ENCODE measurements at places on chromosomes 12 and 14. TPM values are rescaled to one million over a fixed set of nuclear protein-coding genes. Genes with fewer than 3 reads are reported as not detected.

GRCh38 chr12:3216726-3217682 lies 139.8 kb downstream of the TSPAN9 start:
- DNase-seq = peak; percentile 44

GPR162 gene
- total RNA-seq = 81.1 TPM

- DNase-seq = no peak
Measured at GRCh38 chr12:10663869-10664268, 10.0 kb downstream of the STYK1 start.

GRCh38 chr12:26091822-26092221 lies 33.0 kb downstream of the BHLHE41 start:
- no peak for DNase-seq

GRCh38 chr12:17928708-17929366 lies 161.2 kb downstream of the RERGL start:
- DNase-seq = no peak

TROAP gene
- 2.9 TPM for total RNA-seq

ZNF26 gene
- 14.3 TPM for total RNA-seq

DNA sequence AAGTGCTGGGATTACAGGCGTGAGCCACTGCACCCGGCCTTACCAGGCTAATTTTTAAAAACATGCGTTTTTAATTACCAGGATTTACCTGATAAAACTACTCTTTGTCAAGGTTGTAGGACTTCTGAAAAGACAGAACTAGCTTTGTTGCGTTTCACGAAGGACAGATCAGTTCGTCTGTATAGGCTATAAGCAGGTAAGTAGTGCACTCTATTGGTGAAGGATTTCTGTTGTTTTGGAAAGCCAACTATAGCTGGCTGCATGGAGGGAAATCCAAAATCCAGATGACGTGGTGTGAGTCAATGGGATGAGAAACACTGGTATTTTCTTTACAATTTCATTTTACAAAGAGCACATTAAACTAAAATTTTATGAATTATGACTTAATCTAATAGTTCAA lies 14.6 kb downstream of the GNPNAT1 start:
- DNase-seq = no peak

DNA sequence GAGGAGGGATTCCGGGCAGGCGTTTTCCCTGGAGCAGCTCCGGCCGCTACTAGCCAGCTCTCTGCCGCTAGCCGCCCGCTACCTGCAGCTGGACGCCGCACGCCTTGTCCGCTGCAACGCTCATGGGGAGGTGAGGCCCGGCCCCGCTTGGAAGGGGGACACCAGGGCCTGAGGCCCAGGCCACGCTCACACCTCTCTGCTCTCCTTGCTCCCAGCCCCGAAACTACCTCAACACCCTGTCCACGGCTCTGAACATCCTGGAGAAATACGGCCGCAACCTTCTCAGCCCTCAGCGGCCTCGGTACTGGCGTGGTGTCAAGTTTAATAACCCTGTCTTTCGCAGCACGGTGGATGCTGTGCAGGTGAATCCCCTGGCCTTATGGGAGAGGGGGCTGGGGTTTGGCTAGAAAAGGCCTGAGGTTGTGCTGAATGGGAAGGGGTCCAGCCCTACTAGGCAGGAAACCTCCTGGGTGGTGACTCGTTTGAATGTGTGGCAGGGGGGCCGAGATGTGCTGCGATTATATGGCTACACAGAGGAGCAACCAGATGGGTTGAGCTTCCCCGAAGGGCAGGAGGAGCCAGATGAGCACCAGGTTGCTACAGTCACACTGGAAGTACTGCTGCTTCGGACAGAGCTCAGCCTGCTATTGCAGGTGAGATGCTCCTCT lies 597 bp downstream of the RNF31 start:
- DNase-seq = peak; percentile 38

IL23A gene
- total RNA-seq = not detected

OR4E1 gene
- total RNA-seq = not detected

GRCh38 chr12:30874455-30875321 lies 51.9 kb upstream of the TSPAN11 start:
- DNase-seq = no peak

GRCh38 chr14:69933623-69934275 lies 54.5 kb downstream of the SMOC1 start:
- no peak for DNase-seq

MYF6 gene
- total RNA-seq = 1.6 TPM

GRCh38 chr12:83349907-83350611 lies 663.4 kb downstream of the TMTC2 start:
- DNase-seq = no peak

INHBE gene
- total RNA-seq = not detected

DNA sequence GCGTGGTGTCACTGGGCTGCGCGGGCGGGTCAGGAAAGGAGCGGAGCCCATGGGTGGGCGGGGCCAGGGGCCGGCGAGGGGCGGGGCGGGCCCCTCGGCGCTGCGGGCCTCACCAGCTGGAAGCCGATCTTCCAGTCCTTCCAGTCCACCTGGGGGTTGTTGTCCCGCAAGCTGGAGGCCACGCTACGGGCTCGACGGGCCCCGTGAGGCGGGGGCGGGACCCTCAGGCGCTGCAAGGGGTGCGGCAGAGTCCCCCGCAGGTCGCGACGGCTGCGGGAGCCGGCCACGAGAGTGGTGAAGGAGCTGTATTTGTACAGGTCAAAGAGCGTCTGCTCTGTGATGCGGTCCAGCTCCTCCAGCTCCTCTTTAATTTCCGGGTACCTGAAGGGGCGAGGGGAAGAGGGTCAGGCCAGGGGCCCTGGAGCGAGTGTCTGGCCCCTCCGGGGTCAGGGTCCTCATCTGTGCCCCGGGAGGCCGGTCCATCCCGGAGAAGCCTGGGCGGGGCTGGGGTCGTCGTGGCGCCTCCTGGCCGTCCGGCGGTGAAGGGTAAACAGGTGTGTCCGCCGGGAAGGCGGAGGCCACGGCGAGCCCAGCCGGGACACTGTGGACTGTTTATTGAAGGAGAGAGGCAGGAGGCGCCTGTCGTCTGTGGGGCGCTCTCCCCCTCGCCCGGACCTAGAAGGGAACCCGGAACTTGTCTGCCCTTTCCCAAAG lies 11.9 kb downstream of the SCNN1A start:
- DNase-seq = peak; percentile 72

- no peak for DNase-seq
Measured at GRCh38 chr12:80939231-80939950, 1.7 kb upstream of the LIN7A start.

DNA sequence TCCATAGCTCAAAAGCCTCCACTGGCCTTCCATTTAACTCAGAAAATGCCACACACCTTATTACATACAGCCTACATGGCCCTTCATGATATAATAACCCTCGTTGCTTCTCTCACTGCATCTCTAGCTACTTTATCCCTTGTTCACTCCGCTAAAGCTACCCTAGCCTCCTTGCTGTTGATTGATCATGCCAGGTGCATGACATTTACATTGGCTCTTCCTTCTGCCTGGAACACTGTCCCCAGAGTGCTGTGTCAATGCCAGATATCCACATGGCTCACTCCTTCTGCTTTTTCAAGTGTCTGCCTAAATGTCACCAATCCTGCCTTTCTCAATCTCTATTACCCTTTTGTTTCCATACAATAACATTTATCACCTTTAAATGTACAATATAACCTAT lies 58.3 kb downstream of the CAND1 start:
- DNase-seq = no peak

DNA sequence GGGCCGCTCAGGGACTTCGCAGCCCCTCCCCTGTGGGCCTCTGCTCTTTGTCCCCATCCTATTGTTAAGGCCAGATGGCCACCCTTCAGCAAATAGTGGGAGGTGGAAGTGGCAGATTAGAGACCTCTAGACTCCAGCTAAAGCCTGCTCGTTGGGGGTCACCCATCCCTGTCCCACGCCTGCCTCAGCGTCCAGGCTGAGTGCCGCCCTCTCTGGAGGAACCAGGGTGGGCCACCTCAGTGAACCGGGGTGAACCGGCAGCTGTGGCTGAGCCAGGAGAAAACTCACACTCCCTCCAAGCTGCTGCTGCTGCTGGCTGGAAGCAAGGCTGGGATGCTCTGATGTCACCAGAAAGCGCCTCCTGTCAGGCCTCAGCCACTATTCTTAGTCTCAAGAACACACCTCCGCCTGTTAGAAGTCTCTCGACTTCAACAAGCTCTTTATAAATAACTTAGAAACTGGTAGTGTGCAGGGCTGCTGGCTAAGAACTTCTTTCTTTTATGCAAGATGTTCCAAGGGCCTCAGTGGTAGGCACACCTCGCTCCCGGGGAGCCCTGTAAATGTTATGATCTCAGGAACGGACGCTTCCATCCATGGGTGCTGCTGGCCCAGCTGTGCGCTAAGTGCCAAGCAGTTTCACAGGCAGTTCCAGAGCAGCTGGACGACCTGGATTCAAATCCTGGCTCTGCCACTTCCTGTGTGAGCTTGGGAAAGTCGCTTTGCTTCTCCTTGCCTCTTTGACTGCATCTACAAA lies 19.8 kb upstream of the TESC start:
- DNase-seq = no peak

- DNase-seq = no peak
Measured at GRCh38 chr12:89962648-89963047, 254.0 kb upstream of the ATP2B1 start.

DNA sequence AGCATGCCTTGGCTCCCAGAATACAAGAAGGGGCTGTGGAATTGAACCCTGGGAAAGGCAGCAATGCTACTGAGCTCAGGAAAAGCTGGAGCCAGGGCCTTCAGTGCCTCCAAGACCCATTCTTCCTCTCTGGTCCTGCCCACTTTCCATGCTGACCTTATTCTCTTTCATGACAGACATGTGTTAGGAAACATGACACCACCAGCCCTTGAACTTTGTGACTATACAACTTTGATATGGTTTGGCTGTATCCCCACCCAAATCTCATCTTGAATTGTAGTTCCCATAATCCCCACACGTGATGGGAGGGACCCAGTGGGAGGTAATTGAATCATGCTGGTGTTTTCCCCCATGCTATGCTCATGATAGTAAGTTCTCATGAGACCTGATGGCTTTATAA lies 408.2 kb downstream of the DPF3 start:
- DNase-seq = no peak

DNA sequence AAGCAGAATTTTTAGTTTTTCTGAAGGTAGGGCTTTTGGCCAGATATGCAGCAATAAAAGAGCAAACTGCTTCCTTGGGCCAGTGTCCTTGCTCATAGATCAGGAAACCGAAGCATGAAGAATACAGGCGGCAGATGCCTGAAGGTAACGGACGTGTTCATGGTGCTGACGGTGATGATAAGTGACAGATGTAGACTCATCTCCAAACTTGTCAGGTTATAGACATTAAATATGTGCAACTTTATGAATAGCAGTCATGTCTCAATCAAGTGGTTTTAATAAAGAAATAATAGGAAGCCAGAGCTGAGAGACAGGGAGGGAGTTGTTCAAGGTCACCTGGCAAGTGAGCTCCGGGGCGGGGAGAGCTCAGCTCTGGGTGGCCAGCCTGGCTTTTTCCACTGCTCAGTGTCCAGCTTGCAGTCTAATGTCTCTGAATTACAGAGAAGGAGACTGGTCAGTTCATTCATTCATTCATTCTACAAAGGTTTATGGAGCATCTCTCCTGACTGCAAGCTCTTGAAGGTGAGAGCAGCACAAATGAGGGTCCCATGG lies 1.0 kb downstream of the SERPINA5 start:
- no peak for DNase-seq

DNA sequence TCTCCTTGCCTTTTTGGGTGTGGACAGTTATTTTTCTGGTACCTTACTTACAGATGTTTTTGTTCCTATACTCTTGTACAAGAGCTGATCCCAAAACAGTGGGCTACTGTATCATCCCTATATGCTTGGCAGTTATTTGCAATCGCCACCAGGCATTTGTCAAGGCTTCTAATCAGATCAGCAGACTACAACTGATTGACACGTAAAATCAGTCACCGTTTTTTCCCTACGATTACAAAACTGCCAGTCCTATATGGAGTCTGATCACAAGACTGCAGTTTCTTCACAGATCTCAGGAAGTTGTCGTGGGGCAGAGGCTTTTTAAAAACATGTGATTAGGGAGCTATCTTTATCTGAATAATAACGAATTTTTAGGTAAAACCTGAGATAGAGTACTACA lies 1.3 kb downstream of the LYSET start:
- DNase-seq = no peak

DNA sequence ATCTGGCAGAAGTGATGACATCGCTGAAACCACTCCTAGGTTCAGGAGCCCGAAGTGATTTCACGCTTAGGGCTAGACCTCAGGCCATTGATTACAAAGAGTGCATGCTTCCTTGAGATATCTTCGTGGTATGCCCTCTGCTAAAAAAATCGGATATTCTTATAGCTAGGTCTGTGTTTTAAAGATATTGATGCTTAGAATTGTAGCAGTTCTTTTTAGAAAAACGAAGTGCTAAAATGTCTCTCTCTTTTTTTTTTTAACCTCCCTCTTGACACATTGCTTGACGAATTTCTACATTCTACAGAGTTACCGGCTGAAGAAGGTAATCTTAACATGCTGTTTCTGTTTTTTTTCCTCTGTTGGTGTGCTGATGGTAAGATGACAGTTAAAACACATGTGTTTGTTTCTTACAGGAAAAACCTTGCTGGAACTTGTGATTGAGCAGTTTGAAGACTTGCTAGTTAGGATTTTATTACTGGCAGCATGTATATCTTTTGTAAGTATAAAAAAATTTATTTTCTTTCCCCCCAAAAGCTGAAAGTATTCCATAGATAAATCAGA lies 1.3 kb downstream of the ATP2A2 start:
- no peak for DNase-seq

PLCZ1 gene
- not detected for total RNA-seq

- DNase-seq = no peak
Measured at GRCh38 chr12:120810021-120810420, 84.4 kb downstream of the ACADS start.

- no peak for DNase-seq
Measured at GRCh38 chr14:79740066-79740601, 471.2 kb downstream of the DIO2 start.

NEUROD4 gene
- 2.9 TPM for total RNA-seq

GRCh38 chr14:72904840-72905561 lies 11.1 kb upstream of the DPF3 start:
- no peak for DNase-seq

DNA sequence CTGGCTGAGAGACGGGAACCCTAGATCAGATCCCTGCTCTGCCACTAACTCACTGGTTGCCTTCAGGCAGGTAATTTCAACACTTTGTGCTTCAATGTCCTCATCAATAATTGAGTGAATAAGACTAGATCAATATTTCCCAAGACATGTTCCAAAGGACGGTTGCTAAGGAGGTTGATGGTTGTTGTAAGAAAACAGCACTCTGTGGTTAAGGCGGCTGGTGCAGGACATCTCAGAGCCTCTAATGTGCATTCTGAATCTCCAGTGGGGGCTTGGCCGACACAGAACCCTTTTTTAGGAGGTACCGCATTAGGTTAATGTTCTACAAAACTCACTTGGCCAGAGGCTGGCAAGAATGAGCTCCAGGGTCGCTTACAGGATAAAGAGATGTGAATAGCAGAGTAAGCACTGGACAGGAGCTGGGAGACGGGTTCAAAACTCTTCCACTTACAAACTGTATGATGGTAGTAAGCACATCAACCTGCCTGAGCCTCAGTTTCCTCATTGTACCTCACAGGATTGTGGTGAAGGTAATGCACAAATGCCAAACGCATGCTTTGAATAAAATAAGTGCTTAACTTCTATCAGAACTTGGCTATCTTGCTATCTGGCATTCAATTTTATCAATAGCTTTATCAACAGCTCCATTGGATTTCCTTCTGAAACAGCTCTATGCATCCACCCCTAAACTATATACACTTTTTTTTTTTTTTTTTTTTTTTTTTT lies 136.9 kb upstream of the PARP11 start:
- DNase-seq = no peak

Measured in frontal cortex (tissue), 4 donors.